Lower lobe of right lung (tissue), 2 donors: ENCODE measurements at places on chromosomes 3 and 15.

DNA sequence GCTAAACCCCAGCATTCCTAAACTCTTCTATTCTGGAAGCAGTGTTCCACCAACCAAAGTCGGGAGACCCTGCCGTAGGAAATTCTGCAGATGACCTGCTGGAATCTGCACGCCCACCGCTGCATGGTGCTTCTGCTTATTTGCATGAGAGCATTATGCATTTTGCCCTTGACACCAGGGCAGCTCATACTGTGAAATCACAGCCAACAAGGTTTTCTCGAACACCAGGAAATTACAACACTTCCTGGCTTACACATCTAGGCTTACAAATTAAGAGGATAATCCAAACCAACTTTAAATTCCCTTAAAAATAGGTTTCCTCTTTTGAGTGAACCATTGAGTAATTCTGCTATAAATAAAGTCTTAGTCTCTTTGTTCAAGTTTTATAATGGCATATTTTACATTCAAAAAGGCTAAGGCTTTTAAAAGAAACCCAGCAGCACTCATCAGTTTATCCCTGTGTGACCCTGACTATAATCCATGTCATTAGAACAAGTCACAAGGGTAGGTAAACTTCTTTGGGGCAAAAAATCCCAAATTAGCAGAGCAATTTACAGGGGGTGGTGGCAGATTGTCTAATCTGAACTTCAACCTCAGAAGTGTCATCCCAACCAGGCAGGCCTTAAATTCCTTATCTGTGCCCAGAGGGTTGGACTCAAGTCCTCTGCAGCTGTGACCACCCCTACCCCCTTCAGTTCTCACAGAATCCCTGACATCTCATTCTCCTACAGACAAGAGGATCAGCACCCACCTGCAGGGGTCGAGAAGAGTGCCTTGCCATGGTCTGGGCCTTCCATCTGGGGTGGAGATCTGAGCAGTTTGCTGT is 33.5 kb upstream of the RBP1 start:
- peak; percentile 55 for DNase-seq

GRCh38 chr15:98785807-98786621 is 137.7 kb downstream of the IGF1R start:
- no peak for DNase-seq

DNA sequence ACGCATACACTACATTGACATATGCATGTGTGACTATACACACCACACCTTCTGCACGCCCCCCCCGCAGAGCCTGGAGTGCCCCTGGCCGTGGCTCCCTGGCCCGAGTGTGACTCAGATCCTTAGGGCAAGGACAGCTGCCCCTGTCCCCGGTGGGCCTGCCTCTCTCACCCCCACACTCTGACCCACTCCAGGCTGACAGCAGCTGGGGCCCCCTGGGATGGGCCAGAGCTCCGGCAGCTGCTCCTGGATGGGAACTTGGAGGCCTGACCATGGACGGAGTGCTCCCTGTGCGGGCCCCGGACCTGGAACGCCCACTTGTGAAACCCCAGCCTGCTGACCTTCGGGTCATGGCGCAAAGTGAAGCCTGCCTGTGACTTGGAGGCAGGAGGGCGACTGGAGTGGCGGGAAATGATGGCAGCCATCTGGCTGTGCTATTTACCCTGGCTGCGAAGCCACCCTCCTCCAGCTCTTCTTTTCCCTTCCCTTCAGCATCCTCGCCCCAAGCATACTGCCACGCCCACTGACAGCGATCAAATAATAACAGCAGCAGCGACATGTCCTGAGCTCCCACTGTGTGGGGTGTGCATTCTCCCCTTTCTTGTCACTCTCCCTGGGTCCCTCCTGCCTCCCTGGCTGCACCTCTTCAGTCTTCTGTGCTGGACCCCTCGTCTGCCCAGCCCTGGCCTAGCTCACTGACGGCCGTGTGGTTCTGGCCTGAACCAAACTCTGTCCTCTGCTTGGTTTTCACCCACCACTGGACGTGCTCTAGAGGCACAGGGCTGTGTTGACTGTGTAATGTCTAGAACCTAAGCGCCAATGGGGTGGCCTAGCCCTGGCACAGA is 90.7 kb upstream of the MEF2A start:
- DNase-seq, result peak; percentile 64

GRCh38 chr3:141242377-141243092 is 10.9 kb downstream of the PXYLP1 start:
- no peak for DNase-seq

DNA sequence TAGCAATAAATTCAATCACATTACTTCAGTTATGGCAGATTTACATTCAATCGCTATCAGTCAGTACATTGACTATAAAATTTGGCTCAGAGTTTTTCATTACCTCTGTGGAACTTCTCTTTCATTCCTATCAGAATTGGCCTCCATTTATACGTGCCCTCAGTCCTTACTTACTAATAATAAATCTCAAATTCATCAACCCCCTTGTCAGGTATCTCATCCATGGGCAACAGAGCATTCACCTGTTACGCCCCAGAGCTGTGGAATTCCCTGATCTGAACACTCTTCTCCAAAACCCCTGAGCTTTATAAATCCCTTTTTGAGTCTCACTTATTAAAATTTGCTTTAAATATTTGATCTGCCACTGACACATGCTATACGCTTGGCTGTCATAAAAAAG is 492.9 kb downstream of the GBE1 start:
- no peak for DNase-seq

- DNase-seq, result no peak
Observed at GRCh38 chr3:10286596-10287295, 6.0 kb downstream of the GHRL start.

DNA sequence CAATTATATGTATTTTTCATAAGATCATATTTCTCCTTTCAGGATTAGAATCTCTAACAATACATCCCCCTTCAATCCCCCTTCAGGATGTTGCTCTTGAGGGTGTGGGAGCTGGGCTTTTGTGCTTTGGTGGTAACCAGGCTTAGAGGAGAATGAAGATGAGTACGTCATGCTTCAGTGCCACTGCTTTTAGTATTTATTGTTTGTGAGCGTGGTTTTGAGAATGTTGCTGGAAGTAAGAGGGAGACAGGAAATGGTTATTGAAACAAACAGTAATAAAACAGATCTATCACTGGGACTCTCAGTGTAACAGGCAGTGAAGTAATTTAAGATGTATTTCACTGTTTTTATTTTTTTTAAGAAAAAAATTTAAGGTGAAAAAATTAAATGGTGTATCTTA is 35.3 kb downstream of the GBE1 start:
- no peak for DNase-seq

DNA sequence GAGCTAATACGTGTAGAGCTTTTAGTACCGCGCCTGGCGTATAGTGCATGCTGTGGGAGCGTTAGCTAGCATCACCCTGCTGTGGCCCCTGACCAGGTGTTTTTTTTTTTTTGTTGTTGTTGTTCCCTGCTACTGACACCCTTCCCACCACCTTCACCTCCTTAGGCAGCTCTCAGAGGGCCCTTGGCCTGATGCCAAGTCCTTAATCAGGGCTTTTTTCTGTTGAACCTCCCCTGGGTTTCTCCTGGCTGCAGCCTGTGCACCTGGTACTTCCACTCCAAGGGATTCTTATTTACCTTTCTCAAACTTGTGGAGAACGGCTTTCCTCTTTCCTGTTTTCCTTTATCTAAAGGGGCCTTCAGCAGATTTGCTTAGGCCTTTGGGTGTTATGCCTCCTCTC is 53.3 kb downstream of the SLC7A14 start:
- no peak for DNase-seq

- no peak for DNase-seq
Observed at GRCh38 chr3:139519998-139520737, 19.4 kb downstream of the RBP1 start.

DNA sequence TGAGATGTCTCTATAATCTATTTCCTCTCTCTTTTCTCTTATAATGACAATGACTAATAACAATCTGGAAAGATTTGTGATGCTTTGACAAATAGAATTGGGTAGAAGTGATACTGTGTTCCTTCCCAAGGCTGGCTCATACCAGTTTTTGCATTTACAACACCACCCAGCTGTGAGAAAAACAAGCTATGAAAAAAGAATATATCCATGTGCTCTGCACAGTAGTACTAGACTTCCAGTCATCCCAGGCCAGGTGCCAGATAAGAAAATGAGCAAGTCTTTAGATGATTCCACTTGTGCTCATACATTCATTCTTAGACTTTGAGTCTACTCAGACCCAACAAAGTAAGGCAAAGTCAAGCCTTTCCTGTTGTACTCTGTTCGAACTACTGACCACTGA is 350.2 kb upstream of the POU1F1 start:
- DNase-seq, result no peak

GRCh38 chr3:7000501-7000900 is 139.6 kb downstream of the GRM7 start:
- DNase-seq, result no peak

DNA sequence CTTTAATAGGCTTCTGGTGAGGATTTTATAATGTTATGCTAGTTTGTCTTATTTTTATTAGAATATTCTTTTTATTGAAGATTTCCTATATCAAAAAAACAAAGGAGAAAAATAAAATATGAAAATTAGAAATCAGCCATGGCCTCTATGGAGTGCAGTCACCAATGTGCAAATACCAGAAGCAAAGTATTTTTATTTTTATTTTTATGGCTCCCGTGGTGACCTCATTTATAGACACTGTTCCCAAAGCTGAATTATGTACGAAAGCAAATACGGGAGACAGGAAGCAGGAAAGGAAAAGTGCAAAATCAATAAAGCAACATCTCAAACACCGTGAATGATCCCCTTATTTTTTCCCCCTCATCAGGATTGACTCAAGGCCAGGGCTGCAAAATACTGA is 35.1 kb downstream of the DAZL start:
- DNase-seq, result no peak

- no peak for DNase-seq
Observed at GRCh38 chr3:37068031-37068430, 74.7 kb downstream of the MLH1 start.

- DNase-seq, result no peak
Observed at GRCh38 chr15:42604894-42605744, 29.7 kb downstream of the STARD9 start.

DNA sequence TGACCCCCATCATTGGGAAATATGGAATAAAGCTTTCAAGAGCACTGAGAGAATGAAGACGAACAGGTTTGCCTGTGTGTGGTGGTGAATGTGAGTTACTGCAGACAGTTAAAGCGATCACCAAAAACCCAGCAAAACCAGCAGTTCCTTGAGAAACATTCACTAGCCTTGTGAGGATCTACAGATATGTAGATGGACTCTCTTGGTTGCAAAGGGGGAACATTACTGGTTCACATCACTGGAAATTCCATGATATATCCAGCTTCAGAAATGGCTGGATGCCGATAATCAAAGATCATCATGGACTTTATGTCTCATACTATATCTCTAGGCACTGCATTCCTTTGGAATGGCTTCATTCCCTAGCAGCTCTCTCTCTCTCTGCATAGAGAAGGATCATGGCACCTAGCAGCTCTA is 10.2 kb upstream of the HERC1 start:
- no peak for DNase-seq

DNA sequence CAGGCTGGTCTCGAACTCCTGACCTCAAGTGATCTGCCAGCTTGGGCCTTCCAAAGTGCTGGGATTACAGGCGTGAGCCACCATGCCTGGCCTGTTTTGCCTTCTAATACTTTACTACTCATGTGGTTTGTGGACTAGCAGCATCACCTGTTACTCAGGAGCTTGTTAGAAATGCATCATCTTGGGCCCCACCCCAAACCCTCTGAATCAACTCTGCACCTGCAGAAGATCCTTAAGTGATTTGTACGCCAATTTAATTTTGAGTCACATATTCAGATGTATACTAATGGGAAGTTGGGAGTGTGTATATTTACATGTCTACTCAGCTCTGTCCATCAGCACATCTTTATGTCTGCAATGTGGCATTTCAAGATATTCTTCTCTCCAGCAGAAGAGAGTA is 6.1 kb downstream of the TBC1D21 start:
- no peak for DNase-seq

GRCh38 chr3:8607234-8608040 is 37.2 kb downstream of the SSUH2 start:
- DNase-seq, result no peak

DNA sequence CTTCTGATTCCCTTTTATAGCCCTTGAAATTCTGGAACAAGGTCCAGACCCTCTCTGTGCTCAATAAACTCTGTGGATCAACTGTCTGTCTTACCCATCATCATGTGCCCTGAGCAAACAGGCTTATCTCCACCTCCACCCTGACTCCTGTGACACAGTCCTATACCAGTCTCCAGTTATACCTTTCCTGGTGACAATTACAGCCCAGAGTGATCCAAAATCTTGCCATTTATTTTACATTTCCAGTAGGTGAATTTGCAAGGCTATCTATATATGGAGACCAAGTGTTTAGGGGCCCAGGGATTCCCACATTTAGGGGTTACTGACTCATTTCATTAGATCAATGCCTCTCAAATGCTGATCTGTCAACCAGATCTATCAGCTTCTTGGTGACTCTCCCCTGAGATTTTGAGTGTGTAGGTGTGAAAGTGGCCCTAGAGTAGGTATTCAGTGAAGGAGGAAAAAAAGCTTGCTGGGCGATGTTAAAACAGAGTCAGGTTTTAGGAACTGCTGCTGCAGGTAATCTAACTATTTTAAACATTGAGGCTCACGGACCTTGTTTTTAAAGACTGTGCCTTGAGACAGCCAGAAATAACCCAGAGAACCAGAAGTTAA is 229.6 kb upstream of the WNT5A start:
- no peak for DNase-seq

DNA sequence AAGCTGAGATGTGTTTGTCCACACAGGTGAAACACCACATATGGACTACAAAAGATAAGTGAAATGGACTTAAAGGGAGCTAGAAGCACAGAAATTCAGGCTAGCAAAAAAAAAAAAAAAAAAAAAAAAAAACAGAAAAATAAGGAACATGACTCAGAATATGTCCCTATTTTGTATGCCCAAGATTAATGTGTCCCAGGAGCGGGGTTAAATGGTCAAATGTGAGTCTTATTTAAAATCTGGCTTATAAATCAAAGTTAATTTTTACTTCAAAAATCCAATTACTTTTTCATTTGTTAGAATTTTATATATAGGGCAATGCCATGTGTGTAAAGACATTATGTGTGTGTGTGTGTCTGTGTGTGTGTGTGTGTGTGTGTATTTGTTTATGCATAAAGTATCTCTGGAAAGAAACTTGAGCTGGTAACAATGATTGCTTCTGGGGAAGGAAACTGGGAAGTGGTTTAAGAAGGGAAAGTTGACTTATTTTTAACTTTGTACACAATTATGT is 986.5 kb downstream of the ROBO2 start:
- no peak for DNase-seq

DNA sequence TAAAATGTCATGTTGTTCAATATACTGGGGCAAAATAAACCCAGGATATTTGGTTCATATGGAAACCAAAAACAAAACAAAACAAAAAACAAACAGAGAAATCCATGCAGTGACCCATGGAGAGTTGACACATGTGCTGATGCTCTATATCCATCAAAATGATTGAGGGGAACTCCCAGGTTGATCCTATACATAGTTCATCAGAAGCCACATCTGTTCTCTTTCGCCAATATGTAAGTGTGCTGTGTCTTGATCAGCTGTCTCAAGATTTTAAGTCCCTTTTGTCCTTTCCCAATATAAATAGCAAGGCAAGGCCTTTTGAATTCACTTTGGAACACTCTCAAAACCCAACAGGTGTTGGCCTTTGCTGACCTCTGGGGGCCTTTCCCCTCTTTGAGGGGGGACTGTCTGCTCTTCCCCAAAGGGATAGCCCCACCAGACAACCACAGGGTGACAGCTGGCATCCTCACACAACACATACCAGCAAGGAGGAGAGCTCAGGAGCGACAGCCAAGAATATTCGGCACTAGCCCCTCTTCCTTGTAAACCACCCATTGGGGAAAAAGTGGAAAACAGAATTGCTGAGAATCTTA is 209.4 kb upstream of the CD96 start:
- DNase-seq, result no peak
